Central memory CD8-positive, alpha-beta T cell (primary cell): ENCODE measurements at places on chromosomes 4 and X.

DNA sequence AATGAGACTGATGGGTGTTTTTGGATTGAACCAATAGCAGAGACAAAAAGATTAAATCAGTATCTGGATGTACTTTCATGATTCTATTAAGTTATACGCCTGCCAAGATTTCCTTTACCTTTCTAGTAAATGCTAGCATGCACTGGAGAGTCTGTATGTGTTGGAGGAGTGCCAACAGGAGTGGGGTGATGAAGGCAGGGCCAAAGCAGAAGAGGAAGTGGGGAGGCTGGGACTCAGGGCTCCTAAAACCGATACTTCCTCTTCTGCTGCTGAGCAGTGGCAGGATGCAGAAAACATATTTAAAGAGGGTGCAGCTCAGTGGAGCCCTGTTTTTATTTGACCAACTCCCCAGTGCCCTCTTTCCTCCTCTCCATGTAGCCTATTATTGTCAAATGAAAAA lies 5.6 kb downstream of the CYSLTR1 start:
- DNase-seq, result peak; percentile 18

DNA sequence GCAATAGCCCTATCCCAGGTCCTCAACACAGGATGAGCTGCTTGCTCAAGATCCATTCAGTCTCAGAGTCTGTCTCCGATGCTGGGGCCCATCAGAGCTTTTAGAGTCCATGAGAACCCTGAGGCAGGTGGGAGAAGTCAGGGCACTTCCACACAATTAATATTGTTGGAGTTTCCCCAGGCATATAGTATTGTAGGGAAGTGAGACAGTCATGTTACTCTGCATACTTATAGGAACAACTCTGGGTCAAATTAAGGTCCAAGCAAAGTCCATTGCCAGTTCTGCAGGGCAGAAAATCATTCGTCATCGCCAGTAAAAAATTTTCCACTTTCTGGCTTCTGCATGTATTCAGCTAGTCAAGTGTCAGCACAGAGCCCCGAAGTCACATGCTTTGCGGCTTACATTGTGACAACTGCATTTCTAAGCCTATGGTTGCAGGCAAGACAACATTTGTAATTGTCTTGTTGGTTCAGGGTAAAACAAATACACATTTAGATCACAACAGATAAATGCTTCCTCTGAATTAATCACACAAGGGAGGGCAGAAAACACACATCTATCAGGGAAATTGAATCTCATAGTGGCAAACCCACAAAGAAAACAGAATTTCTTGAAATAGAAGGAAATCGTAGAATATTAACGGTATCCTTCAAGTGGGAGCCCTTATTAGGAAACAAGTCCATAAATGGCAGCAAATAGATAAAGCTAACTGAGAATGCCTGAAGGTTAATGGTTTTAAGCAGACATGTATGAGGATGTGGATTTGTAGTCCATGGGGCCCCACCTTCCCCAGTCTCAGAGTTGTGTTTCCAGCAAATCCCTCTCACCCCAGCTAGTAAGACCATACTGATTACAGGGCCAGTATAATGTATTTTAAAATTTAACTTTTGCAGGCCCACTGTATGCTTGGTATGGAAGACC lies 412.1 kb upstream of the RASGEF1B start:
- no peak for DNase-seq

- DNase-seq, result no peak
Measured at GRCh38 chrX:150100261-150100660, 162.0 kb upstream of the EOLA2 start.

GRCh38 chr4:99157478-99157935 lies 13.4 kb upstream of the ADH4 start:
- DNase-seq, result no peak

DNA sequence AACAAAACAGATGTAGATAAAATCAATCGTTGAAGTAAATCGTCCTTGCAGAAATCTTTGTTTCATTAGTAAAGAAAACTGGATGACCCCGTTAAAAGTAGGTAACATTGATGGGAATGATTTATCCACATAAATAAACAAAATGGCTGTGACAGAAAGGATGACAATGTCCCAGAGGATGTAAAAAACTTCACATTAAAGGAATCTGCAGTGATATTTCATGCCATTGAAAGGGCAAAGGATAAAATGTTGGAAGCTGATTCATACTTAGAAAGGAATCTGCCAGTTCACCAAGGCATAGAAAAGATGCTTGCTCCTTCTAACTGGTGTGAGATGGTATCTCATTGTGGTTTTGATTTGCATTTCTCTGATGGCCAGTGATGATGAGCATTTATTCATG lies 24.2 kb upstream of the EPGN start:
- DNase-seq, result no peak

GRCh38 chrX:128973033-128973432 lies 550.3 kb downstream of the SMARCA1 start:
- DNase-seq, result no peak

DNA sequence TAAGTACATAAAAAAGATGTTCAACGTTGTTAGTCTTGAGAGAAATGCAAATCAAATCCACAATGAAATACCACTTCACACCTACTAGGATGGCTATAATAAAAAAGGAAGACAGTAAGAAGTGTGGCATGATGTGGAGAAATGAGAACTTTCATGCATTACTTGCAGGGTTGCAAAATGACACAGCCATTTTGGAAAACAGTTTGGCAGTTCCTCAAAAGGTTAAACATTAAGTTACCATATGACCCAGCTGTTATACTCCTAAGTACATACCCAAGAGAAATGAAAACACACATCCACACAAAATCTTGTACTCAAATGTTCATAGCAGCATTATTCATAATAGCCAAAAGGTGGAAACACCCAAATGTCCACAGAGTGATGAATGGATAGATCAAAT lies 25.8 kb upstream of the LIMCH1 start:
- no peak for DNase-seq

- DNase-seq, result no peak
Measured at GRCh38 chr4:11698846-11699590, 270.3 kb upstream of the HS3ST1 start.

DNA sequence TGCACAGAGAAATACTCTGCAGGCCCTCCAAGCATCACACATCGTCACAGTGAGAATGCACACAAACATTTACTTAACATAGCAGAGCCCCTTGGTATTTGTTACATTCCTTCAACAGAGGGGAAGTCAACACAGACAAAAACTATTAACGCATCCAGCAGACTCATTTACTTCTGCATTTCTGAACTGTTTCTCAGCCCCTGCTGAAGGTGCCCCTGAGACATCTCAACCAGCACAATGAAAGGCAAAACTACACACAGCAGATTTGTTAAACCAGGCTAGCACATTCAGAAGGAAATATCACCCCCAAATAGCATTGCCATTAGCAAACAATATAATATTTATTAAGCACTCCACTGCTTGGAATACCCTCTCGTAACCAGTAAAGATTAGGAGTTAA lies 367.0 kb downstream of the RAB28 start:
- no peak for DNase-seq

DNA sequence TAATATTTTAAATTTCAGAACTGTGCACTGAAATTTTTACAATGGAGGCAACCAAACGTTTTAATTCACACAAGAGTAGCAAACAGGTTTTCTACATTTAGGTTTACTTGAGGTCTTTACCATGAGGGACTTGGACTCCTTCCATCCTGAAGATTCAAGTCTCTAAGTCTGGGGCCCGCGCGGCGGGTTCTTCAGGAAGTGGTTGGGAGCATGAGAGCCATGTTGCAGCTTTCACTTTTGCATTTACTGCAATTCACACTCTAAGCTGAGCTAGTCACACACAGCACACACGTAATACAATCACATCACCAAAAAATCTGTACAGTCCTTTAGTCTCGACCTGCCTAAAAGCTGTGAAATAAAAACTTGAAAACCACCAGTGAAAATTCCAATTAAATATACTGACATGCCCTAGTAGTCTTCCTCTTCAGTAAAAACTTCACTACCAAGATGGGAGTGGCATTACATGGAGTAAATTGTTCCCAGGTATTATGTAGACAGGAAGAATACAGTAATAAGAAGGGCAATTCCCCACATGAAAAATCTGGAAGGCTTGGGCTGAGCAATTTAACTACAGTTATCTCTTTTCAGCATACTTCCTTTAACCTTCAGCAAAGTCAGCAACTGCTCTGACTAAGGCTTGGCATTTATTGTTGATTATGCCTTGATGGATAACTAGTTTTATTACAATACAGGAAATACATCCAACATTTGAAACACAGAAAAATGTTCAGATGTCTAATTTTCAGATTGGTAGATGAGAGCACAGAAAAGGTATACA lies 571.1 kb upstream of the DIPK2B start:
- DNase-seq, result peak; percentile 17

DNA sequence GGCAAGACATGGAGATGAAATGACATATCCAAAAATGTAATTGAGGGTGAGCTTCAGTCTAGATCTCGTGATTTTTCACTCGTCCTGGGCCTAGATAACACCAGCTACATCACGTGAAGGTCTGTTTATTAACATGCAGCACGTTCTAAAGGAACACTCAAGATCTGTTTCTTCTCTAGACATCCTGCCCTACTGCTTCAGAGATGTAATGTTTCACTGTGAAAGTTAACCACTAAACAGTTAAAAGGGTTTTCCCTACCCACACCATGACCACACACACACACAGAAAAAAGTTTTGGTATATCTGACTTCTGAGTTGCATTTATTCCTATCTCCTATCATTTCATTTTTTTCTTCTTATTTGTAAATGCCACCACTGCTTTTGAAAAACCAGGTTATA lies 52.3 kb upstream of the SMIM31 start:
- no peak for DNase-seq

DNA sequence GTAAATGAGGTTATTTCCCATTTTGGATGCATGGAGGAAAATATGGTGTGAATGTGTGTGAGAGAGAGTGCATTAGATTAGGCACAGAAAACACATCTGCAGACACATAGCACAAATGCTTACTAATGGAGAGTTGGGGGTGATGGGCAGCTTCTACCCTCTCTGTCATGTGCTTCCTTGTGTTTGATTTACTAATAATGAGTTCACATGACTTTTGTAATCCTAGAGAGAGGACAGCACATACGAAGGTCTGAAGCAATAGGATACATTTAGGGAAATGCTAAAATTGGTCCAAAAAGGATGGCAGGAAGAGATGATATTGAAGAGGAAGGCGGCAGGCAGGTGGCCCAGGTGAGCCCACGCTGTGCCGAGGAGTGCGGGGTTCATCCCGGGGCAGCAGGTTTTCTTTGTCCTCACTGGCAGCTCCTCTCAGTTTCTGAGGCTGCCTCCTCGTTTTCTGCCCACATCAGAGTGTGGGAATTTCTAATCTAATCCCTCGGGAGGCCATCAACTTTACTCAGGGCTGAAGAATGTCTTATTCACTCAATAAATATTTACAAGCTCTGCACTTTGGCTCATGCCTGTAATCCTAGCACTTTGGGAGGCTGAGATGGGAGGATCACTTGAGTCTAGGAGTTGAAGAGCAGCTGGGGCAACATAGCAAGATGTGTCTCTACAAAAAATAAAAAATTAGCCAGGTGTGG lies 15.9 kb upstream of the MAP9 start:
- DNase-seq, result no peak

- DNase-seq, result no peak
Measured at GRCh38 chrX:154327038-154327820, 31.6 kb downstream of the TKTL1 start.

DNA sequence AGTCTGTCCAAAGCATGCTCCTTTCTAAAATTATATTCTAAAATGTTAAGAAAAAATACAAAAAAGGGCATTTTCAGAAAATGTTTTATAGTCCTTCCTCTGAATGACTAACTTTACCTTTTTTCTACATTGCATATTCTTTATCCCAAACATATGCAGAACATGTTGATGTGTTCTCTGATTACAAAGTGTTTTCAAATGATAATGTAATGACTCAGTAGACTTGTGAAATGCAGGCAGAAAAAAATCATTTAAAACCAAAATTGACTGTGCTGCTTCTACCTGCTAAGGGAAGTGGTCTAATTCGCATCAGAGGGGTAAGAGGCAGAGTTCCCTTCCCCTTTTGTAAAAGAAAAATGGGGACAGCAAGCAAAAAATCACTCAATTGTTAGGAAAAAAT lies 22.7 kb upstream of the YTHDC1 start:
- DNase-seq, result no peak

DNA sequence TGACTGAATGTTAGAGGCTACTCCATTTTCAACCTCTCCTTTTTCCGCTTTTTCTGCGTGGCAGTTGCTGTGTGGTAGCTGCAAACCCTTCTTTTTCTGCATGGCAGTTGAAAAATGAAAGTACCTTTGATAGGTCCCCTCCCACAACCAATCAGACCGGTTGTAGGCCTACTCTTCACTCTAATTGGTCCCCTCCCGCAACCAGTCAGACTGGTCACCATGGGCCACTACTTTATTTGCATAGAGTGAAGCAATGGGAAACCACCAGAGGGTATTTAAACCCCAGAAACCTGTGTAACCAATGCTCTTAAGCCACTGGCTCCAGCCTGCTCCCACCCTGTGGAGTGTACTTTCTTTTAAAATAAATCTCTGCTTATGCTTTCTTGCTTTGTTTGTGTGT lies 877.8 kb downstream of the FAM133A start:
- DNase-seq, result no peak

GRCh38 chr4:8434251-8435073 lies 6.1 kb downstream of the ACOX3 start:
- no peak for DNase-seq
